ENCODE measurements at places on chromosomes 4 and X.

DNA sequence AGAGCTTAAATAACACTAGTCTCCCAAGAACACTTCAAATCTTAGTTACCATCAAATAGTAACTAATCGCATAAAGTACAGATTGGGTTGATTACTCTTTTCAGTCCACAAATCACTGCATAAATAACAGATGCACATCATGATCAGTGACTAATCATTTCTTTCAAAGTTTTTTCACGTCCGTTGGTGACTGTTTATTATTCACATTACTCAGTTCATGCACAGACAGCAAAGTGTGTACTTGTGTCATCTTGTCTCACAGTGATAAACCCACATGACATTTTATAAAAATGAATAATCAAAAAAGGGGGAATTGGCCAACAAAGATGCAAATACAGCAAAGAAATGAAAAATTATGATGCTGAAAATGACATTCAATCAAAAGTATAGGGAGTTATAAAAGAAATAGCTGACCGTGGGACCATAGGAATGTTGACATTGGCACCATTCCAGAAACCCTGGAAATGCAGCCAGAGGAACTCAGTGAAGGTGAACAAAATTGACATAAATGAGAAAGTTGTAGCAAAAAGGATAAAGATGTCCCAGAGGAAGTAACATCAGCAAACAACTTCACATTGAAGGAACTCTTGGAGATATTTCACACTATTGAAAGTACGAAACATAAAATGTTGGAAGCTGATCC is 161.5 kb downstream of the SOX3 start:
- DNase-seq: no peak

- peak; percentile 83 for DNase-seq
Observed at GRCh38 chr4:1644891-1645657, 39.0 kb downstream of the FAM53A start.

GRCh38 chr4:165207016-165207430 is 338 bp upstream of the KLHL2 start:
- no peak for DNase-seq

DNA sequence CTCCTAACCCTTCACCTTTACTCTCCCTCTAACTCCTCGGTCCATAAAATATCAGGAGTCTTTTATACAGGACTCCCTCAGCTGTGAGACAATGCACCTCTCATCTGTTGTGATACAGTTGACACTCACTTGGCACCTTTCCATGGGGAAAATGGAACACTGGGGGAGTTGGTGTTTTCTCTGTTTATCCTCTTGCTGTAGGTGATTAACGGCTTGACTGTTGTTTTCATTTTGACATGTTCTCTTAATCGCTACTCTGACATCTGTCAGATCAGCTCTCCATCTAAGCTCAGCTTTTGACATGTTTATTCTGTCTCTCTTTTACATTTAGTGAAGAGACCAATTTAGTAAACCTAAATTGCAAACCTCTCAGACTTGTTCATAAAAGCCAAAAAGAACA is 604.8 kb downstream of the TRAM1L1 start:
- no peak for DNase-seq

GRCh38 chr4:37852376-37852775 is 25.9 kb downstream of the PGM2 start:
- no peak for DNase-seq

GRCh38 chrX:153782313-153782712 is 1.5 kb downstream of the SRPK3 start:
- no peak for DNase-seq

- no peak for DNase-seq
Observed at GRCh38 chr4:14518136-14518535, 484.1 kb upstream of the CPEB2 start.

DNA sequence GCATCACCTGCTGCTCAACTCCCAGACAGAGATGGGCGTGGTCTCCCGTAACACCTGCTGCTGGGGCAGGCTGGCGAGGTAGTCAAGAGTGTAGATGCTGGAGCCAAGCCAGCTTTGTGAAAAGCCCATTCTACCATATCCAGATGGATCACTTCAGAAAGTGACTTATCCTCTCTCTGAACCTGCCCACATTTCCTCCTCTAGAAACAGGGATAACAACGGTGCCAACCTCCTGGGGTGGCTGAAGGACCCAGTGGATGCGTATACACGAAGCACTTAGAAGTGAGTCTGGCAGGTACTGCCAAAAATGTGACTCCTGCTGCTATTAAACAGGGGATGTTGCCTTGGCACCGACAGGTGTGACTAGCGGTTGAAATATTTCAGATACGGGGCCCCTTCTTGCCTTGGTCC is 95.8 kb downstream of the SORBS2 start:
- no peak for DNase-seq

- DNase-seq: no peak
Observed at GRCh38 chrX:150234126-150234525, 129.0 kb upstream of the MAMLD1 start.

DNA sequence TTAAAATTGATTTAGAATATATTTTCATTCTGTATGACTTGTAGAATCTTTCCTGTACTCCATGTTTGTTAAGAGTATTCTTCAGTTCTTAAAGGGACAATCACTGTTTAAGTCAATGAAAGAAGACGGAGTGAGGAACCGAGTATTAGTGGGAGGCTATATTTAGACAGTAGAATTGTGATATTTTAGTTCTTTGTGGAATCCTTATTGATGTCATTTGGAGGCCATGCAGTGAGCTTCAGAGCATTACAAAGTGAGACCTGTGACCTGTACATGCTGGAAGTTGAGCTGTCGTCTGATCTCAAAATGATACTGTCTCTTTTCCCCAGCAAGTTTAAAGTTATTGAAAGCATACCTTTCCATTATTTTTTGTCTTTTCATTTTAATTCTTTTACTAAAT is 394.7 kb downstream of the GALNTL6 start:
- no peak for DNase-seq

GRCh38 chrX:7115557-7115956 is 32.0 kb upstream of the STS start:
- no peak for DNase-seq

- DNase-seq: no peak
Observed at GRCh38 chr4:52694936-52695335, 35.8 kb upstream of the USP46 start.

- no peak for DNase-seq
Observed at GRCh38 chr4:188092824-188093223, 16.6 kb downstream of the TRIML2 start.

- no peak for DNase-seq
Observed at GRCh38 chr4:31104043-31104442, 383.9 kb downstream of the PCDH7 start.

- DNase-seq: no peak
Observed at GRCh38 chrX:69028761-69029120, 136.5 kb downstream of the PJA1 start.

GRCh38 chrX:154596290-154596929 is 11.5 kb downstream of the CTAG1A start:
- DNase-seq: no peak

DNA sequence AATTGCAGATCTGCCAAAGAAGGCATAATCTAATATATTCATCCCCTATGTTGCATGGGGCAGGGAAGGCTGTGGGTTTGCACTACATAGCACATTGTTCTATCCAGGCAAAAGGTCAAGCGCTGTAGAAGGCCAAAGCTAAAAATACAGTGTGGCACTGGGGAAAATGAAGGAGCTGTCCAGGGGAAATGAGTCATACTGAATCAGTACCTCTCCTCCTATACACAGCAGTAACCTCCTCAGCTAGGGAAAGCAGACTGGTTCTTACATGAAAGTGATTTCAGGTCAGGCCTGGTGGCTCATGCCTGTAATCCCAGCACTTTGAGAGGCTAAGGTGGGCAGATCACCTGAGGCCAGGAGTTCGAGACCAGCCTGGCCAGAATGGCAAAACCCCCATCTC is 31.0 kb upstream of the SLC25A4 start:
- no peak for DNase-seq

DNA sequence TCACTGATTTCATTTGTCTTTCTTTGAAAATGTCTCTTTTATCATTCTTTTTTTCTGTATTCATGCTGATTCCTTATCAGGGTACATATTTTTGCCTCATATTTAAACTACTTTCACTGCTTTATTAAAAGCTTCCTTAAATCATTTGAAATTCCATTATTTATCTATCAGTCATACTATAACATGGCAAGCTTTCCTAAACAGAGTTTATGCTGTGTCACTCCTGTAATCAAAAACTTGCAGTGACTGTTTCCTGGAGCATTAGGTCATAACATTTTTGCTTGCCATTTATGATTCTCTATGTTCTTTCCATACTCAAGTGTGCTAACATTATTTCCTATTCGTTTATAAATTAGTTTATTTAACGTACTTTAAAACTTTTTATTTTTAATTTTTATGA is 203.7 kb downstream of the BMPR1B start:
- DNase-seq: no peak

DNA sequence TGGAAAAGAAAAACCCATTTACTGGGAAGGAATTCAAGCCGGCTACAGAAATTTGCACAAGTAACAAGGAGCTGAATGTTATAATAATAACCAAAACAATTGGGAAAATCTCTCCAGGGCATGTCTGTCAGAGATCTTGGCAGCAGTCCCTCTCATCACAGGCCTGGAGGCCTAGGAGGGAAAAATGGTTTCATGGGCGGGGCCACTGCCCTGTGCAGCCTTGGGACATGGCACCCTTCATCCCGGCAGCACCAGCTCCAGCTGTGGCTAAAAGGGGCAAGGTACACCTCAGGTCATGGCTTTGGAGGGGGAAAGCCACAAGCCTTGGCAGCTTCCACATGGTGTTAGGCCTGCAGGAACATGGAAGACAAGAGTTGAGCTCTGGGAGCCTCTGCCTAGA is 513.1 kb upstream of the CNKSR2 start:
- DNase-seq: no peak

DNA sequence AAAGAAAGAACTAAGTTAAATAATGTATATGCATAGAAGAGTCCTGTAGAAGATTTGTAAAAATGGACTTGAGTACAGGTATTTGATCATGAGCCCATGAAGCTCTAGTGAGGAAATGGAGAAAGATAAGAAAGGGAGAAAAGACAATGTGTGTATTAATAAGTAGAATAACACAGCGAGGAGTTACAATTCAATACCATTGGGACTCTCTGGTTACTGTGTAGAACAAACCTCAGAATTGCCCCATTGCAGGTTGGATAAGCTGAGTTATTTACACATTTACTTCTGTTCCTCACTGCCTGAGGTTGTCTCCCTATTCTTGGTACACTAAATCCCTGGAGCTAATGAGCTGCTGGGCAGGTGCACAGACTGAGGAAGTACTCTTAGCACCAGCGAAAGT is 33.3 kb downstream of the BANK1 start:
- DNase-seq: no peak

- DNase-seq: no peak
Observed at GRCh38 chrX:12988797-12989196, 13.9 kb downstream of the TMSB4X start.

DNA sequence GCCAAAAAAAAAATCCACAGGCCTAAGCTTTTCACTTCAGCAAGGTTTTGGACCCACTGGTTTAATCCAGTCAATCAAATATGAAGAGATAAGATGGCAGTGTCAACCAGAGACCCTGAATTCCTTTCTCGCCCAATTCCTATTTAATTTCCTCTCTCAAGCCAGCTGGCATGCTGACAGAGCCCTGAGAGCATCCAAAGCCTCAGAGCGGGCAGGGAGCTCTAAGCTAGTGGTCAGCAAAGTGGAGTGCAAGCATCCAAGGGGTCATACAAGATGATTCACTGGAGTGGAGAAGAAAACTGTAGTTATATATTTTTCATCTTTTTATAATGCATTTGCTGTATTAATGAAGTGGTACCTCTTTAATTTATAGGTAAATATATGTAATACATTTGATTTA is 37.8 kb upstream of the PRPS2 start:
- DNase-seq: no peak

- DNase-seq: no peak
Observed at GRCh38 chr4:72314869-72315268, 254.2 kb downstream of the ADAMTS3 start.

DNA sequence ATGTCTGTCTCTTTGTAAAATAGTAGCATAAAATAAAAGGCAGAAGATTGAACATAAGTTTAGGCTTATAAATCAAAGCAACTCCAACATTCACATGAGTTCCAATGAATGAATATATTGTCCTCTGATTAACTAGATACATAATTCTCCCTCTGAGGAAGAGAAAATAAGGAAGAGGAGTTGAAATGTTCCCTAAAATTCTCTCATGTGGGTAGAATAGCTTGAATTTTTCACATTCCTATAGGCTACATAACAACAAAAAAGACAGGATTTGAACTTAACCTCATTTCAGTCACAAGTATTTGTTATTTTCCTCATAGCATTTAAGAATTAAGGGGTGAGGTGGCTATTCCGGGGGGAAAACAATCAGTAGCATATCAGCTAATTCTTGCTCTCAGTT is 462.4 kb upstream of the NDST4 start:
- DNase-seq: no peak

DNA sequence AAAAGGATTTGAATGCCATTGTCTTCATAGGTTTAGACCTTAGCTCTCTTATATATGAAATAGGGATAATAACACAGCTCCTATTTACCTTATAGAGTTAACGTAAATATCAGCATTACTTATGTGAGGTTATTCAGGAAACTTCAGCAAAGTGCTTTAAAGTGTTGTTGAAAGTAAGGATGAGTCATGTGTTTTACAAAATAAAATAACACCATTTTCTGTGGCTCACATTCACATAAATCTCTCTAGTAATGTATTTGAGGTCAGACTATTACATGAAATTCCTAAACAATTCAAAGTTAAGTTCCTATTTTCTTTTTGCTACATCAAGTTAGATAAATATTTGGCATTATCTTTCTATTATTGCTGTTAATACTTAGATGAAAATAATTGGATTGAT is 2.9 kb downstream of the GNRHR start:
- DNase-seq: no peak

GRCh38 chrX:104987063-104987462 is 233.4 kb downstream of the TEX13A start:
- DNase-seq: no peak

DNA sequence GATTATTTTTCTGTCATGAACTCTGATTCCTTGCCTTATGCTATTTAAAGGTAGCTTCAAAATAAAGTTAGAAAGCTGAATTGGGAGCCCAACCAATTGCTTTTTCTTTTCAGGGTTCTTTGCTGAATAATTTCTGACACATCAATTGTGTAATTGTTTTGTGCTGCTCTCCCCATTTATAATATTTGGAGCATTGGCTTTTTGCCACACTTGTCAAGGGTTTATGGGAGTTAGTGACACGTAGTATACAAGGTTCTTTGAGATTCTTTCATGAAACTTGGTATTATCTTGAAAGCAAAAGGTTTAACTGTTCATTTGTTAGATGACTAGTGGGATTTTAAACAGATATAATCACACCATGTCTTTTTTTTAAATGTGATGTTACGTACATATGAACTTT is 80.9 kb downstream of the POLA1 start:
- DNase-seq: no peak

GRCh38 chr4:150423074-150423473 is 158.9 kb upstream of the MAB21L2 start:
- DNase-seq: no peak

GRCh38 chr4:26150948-26151347 is 169.9 kb upstream of the RBPJ start:
- DNase-seq: no peak

GRCh38 chr4:173171098-173171497 is 2.5 kb downstream of the GALNT7 start:
- no peak for DNase-seq
